ENCODE measurements at places on chromosomes 4 and X. TPM values are rescaled to one million over a fixed set of nuclear protein-coding genes. Genes with fewer than 3 reads are reported as not detected.

SPANXD gene
- not detected for total RNA-seq

MAP7D2 gene
- total RNA-seq: not detected

SSX1 gene
- total RNA-seq: not detected

DCX gene
- total RNA-seq: 3.7 TPM

SLITRK2 gene
- 0.52 TPM for total RNA-seq

EBP gene
- 21.4 TPM for total RNA-seq

MTNR1A gene
- total RNA-seq: not detected

MAGEA3 gene
- total RNA-seq: not detected

WDR17 gene
- total RNA-seq: 1.0 TPM

SSX4B gene
- not detected for total RNA-seq

NXF2 gene
- total RNA-seq: not detected

ABLIM2 gene
- total RNA-seq: 7.3 TPM

GPAT3 gene
- total RNA-seq: 32.4 TPM

SLC4A4 gene
- 13.0 TPM for total RNA-seq

PHF8 gene
- total RNA-seq: 14.6 TPM

WDR45 gene
- 26.6 TPM for total RNA-seq

TMPRSS11F gene
- not detected for total RNA-seq

CDX4 gene
- total RNA-seq: not detected

ANOS1 gene
- 13.0 TPM for total RNA-seq

ZFYVE28 gene
- total RNA-seq: 1.0 TPM

ERCC6L gene
- total RNA-seq: 0.52 TPM

ANXA10 gene
- not detected for total RNA-seq

NOCT gene
- 7.8 TPM for total RNA-seq
